ENCODE measurements at places on chromosomes 3 and 15. TPM values are rescaled to one million over a fixed set of nuclear protein-coding genes. Genes with fewer than 3 reads are reported as not detected.

DNA sequence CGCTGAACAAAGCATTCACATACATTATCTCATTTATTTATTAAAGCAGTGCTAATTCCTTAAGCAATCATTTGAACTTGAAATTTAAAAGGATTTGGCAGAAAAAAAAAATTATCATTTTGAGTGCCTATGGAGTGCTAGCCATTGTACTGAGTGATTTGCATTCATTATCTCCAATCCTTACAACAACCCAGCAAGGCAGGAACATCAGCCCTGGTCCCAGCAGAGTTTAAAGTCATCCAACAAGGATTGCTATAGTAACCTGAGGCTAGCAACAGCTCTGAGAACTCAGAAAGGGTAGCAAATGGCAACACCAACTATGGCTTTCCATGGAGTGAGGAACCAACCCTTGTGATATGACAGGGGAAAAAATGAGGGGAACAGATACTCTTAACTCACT, 237.6 kb upstream of the SETMAR start:
- H3K27ac ChIP-seq: no peak overlapping the region
- H3K4me1 ChIP-seq: no peaks in the 10 kb centered on the region
- no peaks in the 10 kb centered on the region for H3K27me3 ChIP-seq

DNA sequence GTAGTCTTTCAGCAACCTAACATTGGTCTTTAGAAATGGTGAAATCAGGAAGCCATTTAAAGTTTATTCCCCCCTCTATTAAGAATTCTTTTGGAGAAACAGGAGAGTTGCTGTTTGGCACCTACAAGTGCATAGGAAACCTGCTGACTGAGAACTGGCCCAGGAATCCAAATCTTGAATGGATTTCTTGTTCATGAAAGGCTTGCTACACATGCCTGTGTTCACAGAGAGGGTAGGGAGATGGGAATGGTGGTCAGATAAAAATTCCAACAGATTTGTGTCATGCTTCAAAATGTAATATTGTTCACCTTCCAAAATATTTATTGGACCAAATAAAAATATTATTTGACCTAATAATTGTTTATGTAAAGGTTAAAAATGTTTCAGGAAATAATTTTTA, 24.2 kb upstream of the ZPLD1 start:
- H3K27me3 ChIP-seq: peaks cover 12% of the 10 kb centered on the region
- H3K4me3 ChIP-seq: no peak overlapping the region
- peaks cover 6% of the 10 kb centered on the region for H3K4me1 ChIP-seq
- H3K36me3 ChIP-seq: no peaks in the 10 kb centered on the region
- DNase-seq: no peak

DNA sequence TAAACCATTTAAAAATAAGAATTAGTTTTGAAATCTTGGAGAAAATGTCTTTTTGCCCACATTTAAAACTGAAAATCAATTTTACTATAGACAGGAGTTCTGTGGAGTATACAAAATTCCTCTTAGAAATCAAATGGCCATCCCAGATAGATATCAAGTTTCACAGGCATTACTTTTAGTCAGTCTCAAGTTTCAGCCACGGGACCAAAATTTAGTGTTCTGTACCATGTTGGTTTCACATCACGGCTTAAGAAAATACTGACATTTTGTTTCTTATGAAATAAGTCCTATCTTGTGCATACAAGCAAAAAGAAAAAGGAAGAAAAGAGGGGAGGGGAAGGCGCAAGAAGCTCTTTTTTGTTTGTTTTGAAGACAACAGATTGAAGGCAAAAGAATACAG, 45.7 kb downstream of the EIF2AK4 start:
- H3K27ac ChIP-seq: no peak overlapping the region
- H3K4me3 ChIP-seq: no peak overlapping the region
- DNase-seq: no peak
- H3K4me1 ChIP-seq: peaks cover 3% of the 10 kb centered on the region
- H3K36me3 ChIP-seq: peaks cover 35% of the 10 kb centered on the region

Gene HRG
- total RNA-seq: not detected

Gene RUVBL1
- total RNA-seq: 58.3 TPM

Measured in activated CD4-positive, alpha-beta T cell treated with anti-CD3 and anti-CD28 coated beads, Interleukin-2, amount 10 ng/mL, durations not matched to agents 7 days and 5 days (primary cell).